Stimulated activated CD8-positive, alpha-beta memory T cell treated with anti-CD3 and anti-CD28 coated beads, Interleukin-2, amount 100 ng/mL, for 1 hour (primary cell): ENCODE measurements at places on chromosomes 11 and 22.

DNA sequence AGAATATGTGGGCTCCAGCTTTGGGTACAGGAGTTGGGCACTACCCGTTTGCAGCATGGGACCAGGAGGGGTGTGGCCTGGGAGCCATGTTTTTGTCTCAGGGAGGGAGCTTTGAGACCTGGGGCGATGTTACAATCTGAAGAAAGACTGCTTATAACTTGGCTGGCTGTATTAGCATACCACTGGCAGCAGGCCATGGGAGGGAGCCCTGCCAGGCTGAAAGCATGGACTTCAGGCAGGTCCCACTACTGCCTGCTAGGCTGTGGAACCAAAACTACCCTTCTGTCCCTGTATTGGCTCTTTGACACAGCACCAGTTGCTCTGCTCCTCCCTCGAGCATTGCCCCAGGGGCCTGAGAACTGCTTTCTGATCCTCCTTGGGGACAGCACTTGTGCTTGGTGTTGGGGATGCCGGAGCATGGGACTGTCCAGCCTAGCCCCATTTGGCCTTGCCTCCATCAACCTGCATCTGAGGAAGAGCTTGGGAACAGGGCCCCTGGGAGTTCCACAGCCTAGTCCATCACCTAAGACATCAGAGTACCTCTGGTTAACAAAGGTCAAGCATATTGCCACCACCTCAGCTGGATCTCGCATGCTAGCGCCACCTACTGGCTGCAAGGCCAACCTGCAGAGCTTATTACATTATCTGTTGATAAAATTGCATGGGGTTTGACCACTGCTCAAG, 217.4 kb downstream of the SBF2 start:
- no peak for DNase-seq

DNA sequence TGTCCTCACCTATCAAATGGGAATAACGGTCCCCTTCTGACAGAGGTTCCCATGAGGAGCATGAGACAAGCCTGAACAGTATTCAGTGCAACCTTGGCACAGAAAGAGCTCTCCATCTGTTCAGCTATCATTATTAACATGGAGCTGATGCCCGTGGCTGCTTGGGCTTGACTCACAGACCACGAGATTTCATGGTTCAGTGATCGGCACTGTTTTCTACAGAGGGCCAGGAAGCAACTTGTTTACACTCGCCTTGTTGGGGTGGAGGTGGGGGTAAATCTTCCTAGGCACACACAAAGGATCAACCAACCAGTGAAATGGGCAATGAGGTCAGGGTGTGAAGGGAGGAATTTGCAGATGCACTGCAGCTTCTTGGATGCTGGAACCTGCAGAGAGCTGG, 88.2 kb downstream of the CWC15 start:
- DNase-seq, result no peak

DNA sequence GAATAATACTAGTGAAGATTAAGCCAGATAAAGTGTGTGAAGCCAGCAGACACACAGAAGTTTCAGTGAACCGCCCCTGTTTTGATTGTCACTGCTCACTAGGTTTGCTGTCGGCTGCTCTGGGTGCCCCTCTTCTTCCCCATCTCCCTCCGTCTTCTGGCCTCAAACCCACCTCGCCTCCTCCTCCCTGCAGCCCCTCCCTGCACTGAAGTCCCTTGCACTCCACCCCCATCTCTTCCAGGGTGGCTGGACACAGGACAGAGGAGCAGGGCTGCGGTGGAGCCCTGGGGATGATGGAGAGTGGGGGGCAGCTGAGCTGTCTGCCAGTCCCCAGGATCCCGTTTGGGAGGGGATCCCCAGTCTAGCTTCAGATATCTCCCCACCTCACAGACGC, 53.5 kb downstream of the CYTH4 start:
- DNase-seq, result no peak

DNA sequence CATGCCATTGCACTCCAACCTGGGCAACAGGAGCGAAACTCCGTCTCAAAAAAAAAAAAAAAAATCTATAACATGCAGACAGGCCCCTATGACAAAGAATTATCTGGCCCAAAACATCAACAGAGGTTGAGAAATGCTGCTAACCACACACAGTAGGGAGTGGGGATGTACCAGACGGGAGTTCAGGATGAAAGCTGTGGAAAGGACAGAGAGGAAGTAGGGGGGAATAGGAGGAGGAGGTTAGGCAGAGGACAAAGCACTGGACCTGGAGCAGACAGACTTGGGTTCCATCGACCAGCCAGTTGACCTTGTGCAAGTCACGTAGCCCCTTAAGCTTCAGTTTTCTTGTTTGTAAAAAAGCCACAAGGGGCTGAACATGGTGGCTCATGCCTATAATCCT, 12.5 kb downstream of the LRP4 start:
- no peak for DNase-seq

DNA sequence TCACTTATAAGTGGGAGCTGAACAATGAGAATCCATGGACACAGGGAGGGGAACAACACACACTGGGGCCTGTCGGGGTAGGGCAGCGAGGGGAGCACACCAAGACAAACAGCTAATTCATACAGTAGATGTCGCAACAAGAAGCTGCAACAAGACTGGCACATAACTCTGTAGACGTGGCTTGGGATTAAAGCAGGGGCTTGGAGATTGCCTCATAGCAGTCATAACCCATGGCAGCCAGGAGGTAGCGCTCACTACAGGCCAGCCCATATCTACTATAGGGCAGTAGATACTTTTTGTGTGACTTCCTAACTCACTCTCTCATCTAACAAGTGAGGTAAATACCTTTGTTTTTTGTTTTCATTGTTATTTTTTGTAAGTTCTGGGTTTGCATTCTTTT, 1.7 kb upstream of the OR9G4 start:
- DNase-seq, result no peak
